Motor neuron (in vitro differentiated cells): ENCODE measurements at places on chromosomes 11 and 22. TPM values are rescaled to one million over a fixed set of nuclear protein-coding genes. Genes with fewer than 3 reads are reported as not detected.

Gene TP53AIP1
- total RNA-seq, result 0.66 TPM in 1 of 2 replicates, not detected in the other

Gene ELF5
- not detected in 2 replicates for total RNA-seq

Gene KRTAP5-2
- total RNA-seq, result not detected in 2 replicates

Gene POTEH
- not detected in 2 replicates for total RNA-seq

Gene MYBPC3
- not detected in 2 replicates for total RNA-seq

Gene EP300
- 28.5 and 40.6 TPM in 2 replicates for total RNA-seq

Gene PLA2G3
- total RNA-seq, result 0.07 TPM in 1 of 2 replicates, not detected in the other

Gene SLC22A12
- total RNA-seq, result 0.05 and 0.19 TPM in 2 replicates

Gene ACRV1
- total RNA-seq, result 0.72 and 1.0 TPM in 2 replicates

Gene DBX1
- total RNA-seq, result 0.13 and 0.16 TPM in 2 replicates

Gene MCM5
- 2.0 and 2.7 TPM in 2 replicates for total RNA-seq

Gene NRGN
- total RNA-seq, result 1.00 and 1.4 TPM in 2 replicates

Gene MMP11
- 30.6 and 35.0 TPM in 2 replicates for total RNA-seq

Gene POU2AF2
- total RNA-seq, result not detected in 2 replicates

Gene PAX6
- 45.6 and 47.5 TPM in 2 replicates for total RNA-seq

Gene NAV2
- total RNA-seq, result 1.6 and 1.9 TPM in 2 replicates

Gene SCN2B
- total RNA-seq, result 0.43 and 0.58 TPM in 2 replicates

Gene ANKRD49
- 16.8 and 18.4 TPM in 2 replicates for total RNA-seq

Gene C11orf86
- total RNA-seq, result not detected in 2 replicates

Gene XKR3
- not detected in 2 replicates for total RNA-seq

Gene CD81
- 69.2 and 69.9 TPM in 2 replicates for total RNA-seq

Gene UCP2
- 2.5 and 3.8 TPM in 2 replicates for total RNA-seq

Gene CSF2RB
- total RNA-seq, result 0.08 and 0.09 TPM in 2 replicates

Gene TMEM223
- total RNA-seq, result 19.6 and 24.6 TPM in 2 replicates

Gene MIOX
- 0.41 TPM in 1 of 2 replicates, not detected in the other for total RNA-seq

Gene MS4A6E
- not detected in 2 replicates for total RNA-seq

Gene FGF3
- total RNA-seq, result 0.69 TPM in 1 of 2 replicates, not detected in the other

Gene GGTLC3
- total RNA-seq, result not detected in 2 replicates

Gene PGA5
- total RNA-seq, result 1.1 TPM in 1 of 2 replicates, not detected in the other

Gene TMEM191C
- total RNA-seq, result 27.4 and 30.8 TPM in 2 replicates

Gene PPP1R14B
- 220 and 253 TPM in 2 replicates for total RNA-seq

Gene LYVE1
- total RNA-seq, result 1.00 and 1.3 TPM in 2 replicates

Gene SAA1
- total RNA-seq, result not detected in 2 replicates

Gene MMP13
- total RNA-seq, result not detected in 2 replicates

Gene DEUP1
- 0.22 and 0.31 TPM in 2 replicates for total RNA-seq

Gene CCDC15
- total RNA-seq, result 2.0 and 2.2 TPM in 2 replicates

Gene TRPM5
- 0.23 and 0.31 TPM in 2 replicates for total RNA-seq

Gene INS
- not detected in 2 replicates for total RNA-seq

Gene OR51S1
- 0.99 and 1.2 TPM in 2 replicates for total RNA-seq

Gene MUC5AC
- 0.23 and 0.49 TPM in 2 replicates for total RNA-seq

Gene CCDC157
- total RNA-seq, result 3.3 and 4.4 TPM in 2 replicates

Gene DEPDC7
- 3.4 TPM in 2 replicates for total RNA-seq

Gene IRF7
- total RNA-seq, result 12.1 and 13.1 TPM in 2 replicates

Gene TMEM45B
- total RNA-seq, result 0.19 and 0.24 TPM in 2 replicates

Gene TESMIN
- 16.8 and 17.8 TPM in 2 replicates for total RNA-seq

Gene SEPTIN3
- 119 and 129 TPM in 2 replicates for total RNA-seq

Gene ST14
- 0.18 TPM in 1 of 2 replicates, not detected in the other for total RNA-seq

Gene PKNOX2
- 8.7 and 9.3 TPM in 2 replicates for total RNA-seq
